Bronchus fibroblast of lung (primary cell): ENCODE measurements at places on chromosomes 2 and 18. TPM values are rescaled to one million over a fixed set of nuclear protein-coding genes. Genes with fewer than 3 reads are reported as not detected.

MTERF4 gene
- total RNA-seq: 24.7 and 27.6 TPM in 2 replicates

SLC39A6 gene
- 29.6 and 34.8 TPM in 2 replicates for total RNA-seq

OSBPL6 gene
- total RNA-seq: 2.9 and 3.4 TPM in 2 replicates

TRIP12 gene
- total RNA-seq: 73.0 and 91.6 TPM in 2 replicates

CPS1 gene
- total RNA-seq: 11.0 and 18.5 TPM in 2 replicates

STAT4 gene
- under 0.01 and 0.15 TPM in 2 replicates for total RNA-seq

OSR1 gene
- total RNA-seq: 19.8 and 22.9 TPM in 2 replicates

G6PC2 gene
- not detected in 2 replicates for total RNA-seq

CHRNG gene
- not detected in 2 replicates for total RNA-seq

ADNP2 gene
- 11.6 and 12.6 TPM in 2 replicates for total RNA-seq

OR6B2 gene
- not detected in 2 replicates for total RNA-seq

ASPRV1 gene
- total RNA-seq: 0.34 TPM in 1 of 2 replicates, not detected in the other

POTEI gene
- total RNA-seq: not detected in 2 replicates

KCNJ13 gene
- total RNA-seq: not detected in 2 replicates

MOCOS gene
- 6.1 and 6.4 TPM in 2 replicates for total RNA-seq

ANKRD30B gene
- under 0.01 TPM in 1 of 2 replicates, not detected in the other for total RNA-seq

LAMA1 gene
- 6.2 and 7.0 TPM in 2 replicates for total RNA-seq

FTCDNL1 gene
- 0.30 and 1.2 TPM in 2 replicates for total RNA-seq

TLX2 gene
- total RNA-seq: 0.15 and 0.34 TPM in 2 replicates

IL36G gene
- total RNA-seq: not detected in 2 replicates

SEC11C gene
- 18.6 and 29.8 TPM in 2 replicates for total RNA-seq

TCF23 gene
- total RNA-seq: not detected in 2 replicates

GPR75 gene
- total RNA-seq: 0.67 and 0.89 TPM in 2 replicates

PLGLB2 gene
- 0.89 TPM in 1 of 2 replicates, not detected in the other for total RNA-seq

XDH gene
- 0.17 and 0.30 TPM in 2 replicates for total RNA-seq

KLHL14 gene
- total RNA-seq: not detected in 2 replicates
